CD8-positive, alpha-beta T cell (primary cell): ENCODE measurements at places on chromosomes 2 and 18. TPM values are rescaled to one million over a fixed set of nuclear protein-coding genes. Genes with fewer than 3 reads are reported as not detected.

DNA sequence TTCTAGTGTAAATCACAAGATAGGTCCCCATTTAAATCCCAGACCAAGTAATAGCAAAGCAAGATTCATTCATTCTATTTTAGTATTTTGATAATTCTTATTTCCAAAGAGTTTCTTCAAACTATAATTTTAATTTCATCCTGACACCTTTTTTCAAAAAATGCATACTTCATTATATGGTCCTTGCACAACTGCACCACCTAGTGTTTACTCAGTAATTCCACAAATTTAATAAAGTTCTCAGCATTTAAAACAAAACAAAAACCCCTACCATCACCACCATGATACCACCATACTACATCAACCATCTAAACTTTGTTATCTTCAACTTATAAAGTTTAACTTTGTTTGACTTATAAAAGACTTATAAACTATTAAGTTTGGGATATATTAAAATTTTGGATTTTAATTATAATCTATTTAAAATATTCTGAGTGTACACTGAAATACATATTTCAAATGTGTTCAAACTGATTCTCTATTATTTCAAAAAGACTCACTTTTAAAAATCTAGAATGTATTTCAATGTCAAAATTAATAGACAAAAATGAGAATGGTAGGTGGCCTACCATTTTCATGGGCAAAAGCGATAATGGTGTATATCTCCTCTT is 44.2 kb downstream of the WDPCP start:
- no peak for DNase-seq

Gene MC4R
- not detected for total RNA-seq

DNA sequence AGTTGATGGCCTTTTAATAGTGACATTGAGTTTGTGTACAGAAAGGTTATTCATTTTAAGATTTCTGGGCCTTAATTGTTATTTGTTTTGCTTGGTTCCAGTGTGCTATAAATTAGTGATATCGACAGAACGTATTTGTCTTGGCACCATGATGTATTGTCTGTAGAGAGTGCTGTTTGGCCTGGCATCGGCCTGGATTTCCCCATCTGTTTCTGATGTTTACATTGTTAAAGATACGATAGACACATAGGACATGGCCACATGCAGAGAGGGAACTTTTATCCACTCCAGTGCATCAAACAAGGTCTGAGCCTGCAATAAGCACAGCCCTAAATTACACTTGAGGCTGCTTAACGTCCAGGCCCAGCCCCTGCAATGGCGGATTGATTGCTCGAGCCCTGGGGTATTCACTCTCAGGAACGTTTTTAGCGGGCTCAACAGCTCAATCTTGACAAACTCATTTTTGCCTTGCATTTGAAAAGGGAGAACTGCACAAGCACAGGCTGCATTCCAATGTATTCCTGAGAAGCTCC is 144.7 kb downstream of the SLC4A3 start:
- DNase-seq, result no peak

Gene KLF11
- 28.6 TPM for total RNA-seq

- no peak for DNase-seq
Measured at GRCh38 chr2:31401580-31401979, 13.0 kb downstream of the XDH start.

GRCh38 chr2:231321556-231322334 is 73.8 kb upstream of the B3GNT7 start:
- DNase-seq, result no peak

- no peak for DNase-seq
Measured at GRCh38 chr18:31049189-31049588, 6.6 kb upstream of the DSC3 start.

DNA sequence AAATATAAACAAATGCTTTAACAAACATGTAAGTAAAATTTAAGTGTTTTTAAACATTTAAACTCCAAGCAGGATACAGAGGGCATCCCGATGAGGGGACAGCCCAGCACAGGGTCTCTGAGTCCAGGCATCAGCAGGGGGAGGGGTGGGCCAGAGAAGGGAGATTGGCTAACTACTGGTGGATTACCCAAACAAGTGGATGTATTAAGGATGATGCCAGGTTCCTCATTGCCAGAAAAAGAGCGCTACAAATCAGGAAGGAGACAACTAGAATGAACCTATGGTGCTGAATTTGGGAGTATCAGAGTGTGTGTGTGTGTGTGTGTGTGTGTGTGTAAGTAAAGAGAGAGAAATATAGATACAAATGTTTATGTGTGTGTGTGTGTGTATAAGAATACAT is 162.0 kb upstream of the RMP24 start:
- no peak for DNase-seq

DNA sequence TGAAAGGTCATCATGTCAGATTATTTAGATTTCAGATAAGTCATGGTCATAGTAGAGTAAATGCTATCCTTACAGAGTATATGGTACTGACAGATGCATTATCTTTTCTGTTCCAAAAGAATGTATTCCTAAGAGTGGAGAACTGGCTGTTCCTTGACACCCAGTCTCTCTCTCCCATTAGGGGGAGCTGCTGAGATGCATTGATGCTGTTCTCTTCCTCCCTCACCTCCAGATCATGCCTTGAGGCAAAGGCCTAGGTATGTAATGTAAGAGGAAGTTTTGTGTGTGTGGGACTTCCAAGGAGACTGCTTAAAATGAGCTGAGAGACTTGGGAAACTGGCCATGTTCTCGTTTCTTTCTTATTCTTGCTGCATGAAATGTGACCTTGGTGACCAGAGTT is 979.5 kb upstream of the CELF4 start:
- no peak for DNase-seq

- DNase-seq, result no peak
Measured at GRCh38 chr2:165141601-165142354, 62.1 kb downstream of the SCN3A start.

DNA sequence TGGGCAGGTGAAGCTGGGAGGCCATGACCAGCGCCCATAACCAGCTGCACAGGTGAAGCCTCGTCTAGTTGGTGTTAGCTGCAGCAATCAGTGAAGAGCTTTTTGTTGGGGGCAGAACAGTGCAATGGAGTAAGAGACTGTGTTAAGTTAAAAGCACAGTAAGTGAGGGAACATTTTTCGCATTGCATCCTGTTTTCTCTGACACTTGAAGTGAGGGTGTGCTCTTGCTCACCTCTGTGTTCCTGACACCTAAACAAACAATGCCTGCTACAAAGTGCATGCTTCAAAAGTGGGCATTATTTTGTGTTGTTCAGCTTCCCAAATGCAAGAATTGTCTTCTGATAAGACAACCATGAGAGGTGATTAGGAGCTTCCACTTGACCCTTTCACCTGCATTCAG is 324.0 kb upstream of the ACVR2A start:
- no peak for DNase-seq

GRCh38 chr2:85578243-85579180 is 1.1 kb downstream of the VAMP8 start:
- no peak for DNase-seq

DNA sequence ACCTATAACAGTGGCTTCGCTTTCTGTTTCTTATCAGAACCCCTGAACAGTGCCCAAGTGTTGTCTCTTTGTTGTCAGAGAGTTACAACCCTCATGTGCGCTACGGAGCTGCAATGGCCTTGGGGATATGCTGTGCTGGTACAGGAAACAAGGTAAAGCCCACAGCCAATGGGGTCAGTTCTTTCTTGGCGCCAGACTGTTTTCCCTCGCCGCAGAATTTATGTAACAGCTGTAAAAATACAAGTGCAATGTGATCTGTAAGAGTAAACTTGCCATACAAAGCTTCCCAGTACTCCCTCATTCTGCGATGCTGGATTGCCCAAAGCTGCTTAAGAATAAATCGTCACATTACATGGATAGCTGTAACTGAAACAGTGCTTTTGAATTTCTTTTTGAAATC is 13.9 kb upstream of the HTR2B start:
- DNase-seq, result no peak

- no peak for DNase-seq
Measured at GRCh38 chr2:138373993-138374408, 127.6 kb upstream of the SPOPL start.

Gene CDH19
- total RNA-seq, result not detected

Gene PARD6G
- 3.7 TPM for total RNA-seq

- no peak for DNase-seq
Measured at GRCh38 chr18:74590671-74591070, 7.0 kb upstream of the ZNF407 start.

Gene CLEC4F
- total RNA-seq, result not detected

Gene POTEC
- not detected for total RNA-seq

GRCh38 chr2:226256237-226256636 is 543.4 kb downstream of the IRS1 start:
- no peak for DNase-seq

- no peak for DNase-seq
Measured at GRCh38 chr2:85154048-85154753, 21.0 kb downstream of the TCF7L1 start.

- no peak for DNase-seq
Measured at GRCh38 chr18:10926621-10927161, 222.7 kb downstream of the PIEZO2 start.

DNA sequence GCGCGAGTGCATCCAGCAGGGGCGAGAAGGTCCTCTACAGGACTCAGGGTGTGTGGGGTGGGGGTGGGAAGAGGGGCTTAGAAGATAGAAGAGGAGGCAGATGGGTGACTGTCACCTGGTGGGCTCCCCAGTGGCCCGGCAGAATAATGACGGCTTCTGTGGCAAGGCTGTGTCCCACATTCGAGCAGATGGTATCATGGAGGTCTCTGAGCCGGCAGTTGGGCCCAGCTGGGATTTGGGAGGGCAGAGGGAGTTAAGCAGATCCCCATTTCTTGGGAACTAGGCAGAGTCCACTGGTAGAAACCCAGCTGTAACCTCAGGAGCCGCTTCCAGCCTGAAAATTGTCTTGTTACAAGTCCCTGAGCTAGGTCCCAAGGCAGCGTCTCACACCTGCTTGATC is 28.4 kb upstream of the DTNB start:
- no peak for DNase-seq

Gene IL1RN
- total RNA-seq, result not detected

DNA sequence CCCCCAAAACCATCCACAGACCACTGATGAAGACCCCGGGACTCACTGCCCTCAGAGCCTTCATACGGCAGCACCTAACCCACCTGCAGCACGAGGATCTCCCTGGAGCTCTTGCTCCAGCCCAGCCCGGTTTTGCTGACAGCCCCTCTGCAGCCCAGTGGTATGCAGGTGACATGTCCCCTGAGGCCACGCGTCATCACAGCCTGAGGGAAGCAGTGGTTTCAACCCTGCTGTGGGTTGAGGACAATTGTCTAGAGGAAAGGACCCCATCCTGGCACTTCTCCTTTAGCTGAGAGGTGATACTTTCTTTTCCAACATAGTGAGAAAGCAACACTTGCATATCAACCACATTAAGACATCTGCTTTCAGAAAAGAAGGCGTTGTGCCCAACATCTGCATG is 134.0 kb downstream of the SEPTIN10 start:
- no peak for DNase-seq

Gene DNER
- not detected for total RNA-seq

GRCh38 chr2:207727261-207727660 is 15.8 kb downstream of the CCNYL1 start:
- no peak for DNase-seq

DNA sequence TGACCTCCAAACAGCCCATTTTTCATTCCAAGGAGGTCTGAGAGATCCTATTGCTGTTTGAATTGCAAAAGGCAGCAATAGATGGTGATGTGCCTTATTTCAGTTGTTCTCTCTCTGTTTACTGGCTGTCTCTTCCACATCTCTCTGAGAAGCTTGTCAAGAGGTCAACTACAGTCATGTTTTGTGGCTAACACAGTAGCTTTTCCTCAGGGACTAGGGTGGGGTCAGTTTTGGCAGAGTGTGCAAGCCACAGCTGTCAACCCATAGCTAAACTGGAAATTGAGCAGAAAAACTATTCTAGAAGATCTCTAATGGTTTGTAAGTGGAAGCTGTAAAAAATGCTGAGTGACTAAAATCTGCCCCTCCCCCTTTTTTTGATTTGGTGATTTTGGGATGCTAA is 67.1 kb downstream of the DIS3L2 start:
- DNase-seq, result no peak

Gene COL4A3
- total RNA-seq, result 0.47 TPM

DNA sequence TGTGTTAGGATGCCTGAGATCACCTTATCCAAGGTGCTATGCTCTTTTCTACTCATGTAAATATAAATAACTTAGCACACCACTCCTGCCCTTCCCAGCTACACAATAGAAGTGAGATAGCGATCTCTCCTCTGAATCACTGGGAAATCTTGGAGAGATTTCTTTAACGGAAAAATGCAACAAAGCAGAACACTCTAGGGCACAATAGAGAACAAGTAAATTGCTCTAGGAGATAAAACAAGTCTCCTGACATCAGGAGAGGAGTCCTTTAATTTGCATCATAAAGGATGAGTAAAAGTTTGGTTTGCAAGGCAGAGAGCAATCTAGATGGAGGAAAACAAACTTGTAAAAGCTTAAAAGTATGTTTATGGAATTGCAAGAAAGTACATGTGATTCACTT is 224.1 kb downstream of the PAX3 start:
- DNase-seq, result no peak

Gene CELF4
- total RNA-seq, result not detected

GRCh38 chr18:77230645-77231044 is 19.0 kb upstream of the GALR1 start:
- DNase-seq, result no peak

DNA sequence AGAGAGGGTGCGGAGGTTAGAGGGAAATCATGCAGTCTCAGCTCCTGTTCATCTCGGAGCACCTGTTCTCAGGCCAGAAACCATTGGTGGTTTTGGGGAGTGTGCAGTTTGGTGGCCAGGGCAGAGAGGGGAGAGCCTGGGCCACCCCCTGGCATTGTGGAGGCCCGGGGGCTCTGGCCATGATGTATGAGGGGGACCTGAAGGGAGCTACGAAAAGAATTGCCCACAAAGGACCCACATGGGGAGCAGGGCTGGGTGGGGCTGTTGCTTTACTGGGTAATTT is 87.7 kb downstream of the DGKD start:
- no peak for DNase-seq

GRCh38 chr18:77894060-77894459 is 644.4 kb downstream of the GALR1 start:
- DNase-seq, result no peak

- no peak for DNase-seq
Measured at GRCh38 chr2:138007431-138007830, 43.2 kb downstream of the HNMT start.

GRCh38 chr2:237254369-237254861 is 159.5 kb downstream of the COL6A3 start:
- no peak for DNase-seq

Gene CSRNP3
- not detected for total RNA-seq

GRCh38 chr18:48721312-48721711 is 182.5 kb downstream of the CTIF start:
- DNase-seq, result no peak

Gene DPYSL5
- total RNA-seq, result not detected

DNA sequence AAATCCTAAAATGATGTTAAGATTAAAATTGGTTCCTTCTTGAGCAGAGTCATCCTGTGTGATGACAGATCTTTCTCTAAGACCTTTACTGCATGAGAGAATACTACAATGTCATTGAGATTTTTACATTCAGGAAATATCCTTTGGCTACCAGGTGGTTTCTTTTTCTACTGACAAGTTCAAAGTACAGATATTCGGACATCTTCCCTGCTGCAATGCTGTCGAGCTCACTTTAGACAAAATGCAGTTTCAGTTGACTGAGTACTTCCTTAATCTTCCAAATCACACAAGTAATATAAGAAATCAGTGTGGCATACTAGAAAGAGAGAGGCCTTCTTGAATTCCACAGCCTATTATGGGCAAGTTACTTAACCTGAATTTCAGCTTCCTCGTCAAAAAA is 207.9 kb upstream of the ACVR2A start:
- no peak for DNase-seq

GRCh38 chr2:102304711-102305611 is 6.4 kb upstream of the IL1RL1 start:
- DNase-seq, result no peak
